Activated CD8-positive, alpha-beta T cell treated with anti-CD3 and anti-CD28 coated beads, Interleukin-2, amount 10 ng/mL, durations not matched to agents 7 days and 5 days (primary cell): ENCODE measurements at places on chromosomes 3 and 15.

- no peaks in the 10 kb centered on the region for H3K36me3 ChIP-seq
- DNase-seq = no peak
- peaks cover 4% of the 10 kb centered on the region for H3K27me3 ChIP-seq
- H3K4me1 ChIP-seq = peaks cover 4% of the 10 kb centered on the region
- no peak overlapping the region for H3K27ac ChIP-seq
These were observed 101.0 kb upstream of the THBS1 start for GRCh38 chr15:39479911-39480310.

DNA sequence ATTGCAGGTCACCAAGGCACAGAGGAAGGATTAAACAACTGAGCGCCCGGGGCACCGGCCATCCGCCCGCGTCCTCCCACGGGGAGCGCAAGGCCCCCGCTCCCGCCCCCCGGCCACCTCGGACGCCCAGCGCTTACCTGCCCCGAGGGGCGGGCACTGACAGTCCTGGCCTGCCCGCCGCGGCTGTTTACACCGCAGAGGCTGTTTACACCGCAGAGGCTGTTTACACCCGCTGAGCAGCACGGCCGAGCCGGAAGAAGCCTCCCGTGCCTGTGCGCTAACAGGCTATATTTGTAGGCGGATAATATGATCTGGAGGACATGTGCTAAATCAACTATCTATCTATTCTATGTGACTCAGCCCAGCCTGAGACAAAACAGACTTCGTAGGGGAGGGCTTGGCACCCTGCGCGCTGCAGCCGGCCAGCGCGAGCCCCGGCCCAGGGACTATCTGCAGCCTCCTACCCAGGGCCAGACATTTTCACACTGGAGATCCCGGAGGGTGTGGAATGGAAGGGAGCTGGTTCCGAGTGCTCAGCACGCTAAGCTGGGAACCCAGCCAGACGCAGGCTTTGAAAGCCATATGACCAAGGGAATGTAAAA is at the start of gene LRRC2:
Gene LRRC2, minus strand, starts transcription at position 263 of the 602 bp plus-strand sequence. CDS start 14,711 bp downstream, outside the sequence.
- H3K27ac ChIP-seq = no peak within 1 kb of the TSS
- DNase-seq = peak; percentile 57
- H3K27me3 ChIP-seq = peaks cover 45% of the 10 kb centered on the region
- peaks cover 17% of the 10 kb centered on the region for H3K4me1 ChIP-seq

DNA sequence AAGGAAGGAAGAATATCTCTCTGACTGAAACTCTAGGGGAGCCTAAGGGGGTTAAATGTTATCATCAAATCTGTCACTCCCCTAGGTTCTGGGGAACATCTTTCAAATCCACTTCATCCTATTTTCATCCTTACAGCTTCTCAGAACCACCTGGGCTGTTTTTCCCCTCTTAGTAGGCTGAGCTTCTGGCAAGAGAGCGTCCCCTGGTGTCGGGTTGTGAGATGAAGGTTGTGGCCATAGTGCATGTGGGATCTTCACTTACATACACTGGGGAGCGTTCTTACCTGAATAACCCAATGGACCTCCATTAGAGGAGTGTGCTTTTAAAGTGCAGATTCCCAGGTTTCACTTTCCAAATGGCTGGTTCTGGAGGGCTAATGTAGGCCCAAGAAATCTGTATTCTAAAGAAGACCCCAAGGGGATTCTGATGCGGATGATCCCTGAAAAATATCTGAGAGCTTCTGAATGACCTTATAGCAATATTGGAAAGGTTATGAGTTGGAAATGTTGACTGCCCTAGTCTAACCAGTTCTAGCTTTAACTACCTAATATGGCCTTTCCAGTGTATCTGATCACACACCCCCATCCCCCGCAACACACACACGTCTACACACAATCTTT is 663.7 kb downstream of the AGBL1 start:
- H3K4me3 ChIP-seq = no peak overlapping the region
- no peaks in the 10 kb centered on the region for H3K4me1 ChIP-seq
- peak; percentile 57 for DNase-seq
- H3K27me3 ChIP-seq = no peaks in the 10 kb centered on the region

- H3K27ac ChIP-seq = peak overlapping the region; percentile 88
- H3K4me3 ChIP-seq = peak overlapping the region; percentile 63
- DNase-seq = peak; percentile 26
- H3K36me3 ChIP-seq = peaks cover 20% of the 10 kb centered on the region
- peaks cover 5% of the 10 kb centered on the region for H3K27me3 ChIP-seq
These were observed 50.6 kb upstream of the TBC1D23 start for GRCh38 chr3:100209948-100210771.

- no peak overlapping the region for H3K27ac ChIP-seq
- no peaks in the 10 kb centered on the region for H3K27me3 ChIP-seq
- no peak overlapping the region for H3K4me3 ChIP-seq
- peaks cover 20% of the 10 kb centered on the region for H3K4me1 ChIP-seq
These were observed 9.0 kb downstream of the CLN6 start for GRCh38 chr15:68220489-68220888.

GRCh38 chr3:141011232-141011996 is 39.7 kb upstream of the SPSB4 start:
- H3K36me3 ChIP-seq = no peaks in the 10 kb centered on the region
- H3K4me1 ChIP-seq = peaks cover 12% of the 10 kb centered on the region
- peaks cover 24% of the 10 kb centered on the region for H3K27me3 ChIP-seq
- H3K27ac ChIP-seq = no peak overlapping the region

- no peaks in the 10 kb centered on the region for H3K27me3 ChIP-seq
- DNase-seq = peak; percentile 84
- H3K27ac ChIP-seq = peak overlapping the region; percentile 19
- H3K4me1 ChIP-seq = peaks cover 5% of the 10 kb centered on the region
- H3K4me3 ChIP-seq = no peak overlapping the region
- peaks cover 26% of the 10 kb centered on the region for H3K36me3 ChIP-seq
These were observed 19.0 kb downstream of the ACAA1 start for GRCh38 chr3:38117748-38118420.

- H3K27me3 ChIP-seq = no peaks in the 10 kb centered on the region
- no peaks in the 10 kb centered on the region for H3K4me1 ChIP-seq
- H3K4me3 ChIP-seq = no peak overlapping the region
- no peaks in the 10 kb centered on the region for H3K36me3 ChIP-seq
- no peak overlapping the region for H3K27ac ChIP-seq
- no peak for DNase-seq
These were observed 96.2 kb downstream of the CLSTN2 start for GRCh38 chr3:140031170-140031569.

DNA sequence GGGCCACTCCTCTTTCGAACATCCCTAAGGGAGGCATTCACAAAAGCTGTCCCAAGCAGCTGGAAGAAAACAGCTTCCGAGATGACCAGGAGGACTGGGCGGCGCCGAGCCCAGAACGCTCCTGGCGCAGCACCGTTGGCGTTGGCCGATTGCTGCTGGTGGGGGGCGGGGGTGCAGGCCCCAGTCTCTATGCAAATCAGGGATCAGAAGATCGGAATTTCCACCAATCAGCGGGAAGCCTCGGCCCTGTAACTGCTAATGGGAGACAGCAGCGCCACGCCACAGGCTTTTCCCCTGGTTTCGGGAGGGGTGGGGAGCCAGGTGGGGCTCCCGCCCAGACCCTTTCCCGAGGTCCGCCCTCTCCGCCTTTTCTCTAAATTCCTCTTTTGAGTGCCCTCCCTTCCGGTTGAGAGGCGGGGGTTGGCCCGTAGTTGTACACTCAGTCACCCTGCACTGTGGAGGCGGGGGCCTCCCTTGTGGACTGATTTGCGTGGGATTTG is 27.0 kb downstream of the HMCES start:
- peaks cover 49% of the 10 kb centered on the region for H3K36me3 ChIP-seq
- no peak overlapping the region for H3K27ac ChIP-seq
- H3K4me3 ChIP-seq = no peak overlapping the region
- H3K4me1 ChIP-seq = peaks cover 35% of the 10 kb centered on the region

DNA sequence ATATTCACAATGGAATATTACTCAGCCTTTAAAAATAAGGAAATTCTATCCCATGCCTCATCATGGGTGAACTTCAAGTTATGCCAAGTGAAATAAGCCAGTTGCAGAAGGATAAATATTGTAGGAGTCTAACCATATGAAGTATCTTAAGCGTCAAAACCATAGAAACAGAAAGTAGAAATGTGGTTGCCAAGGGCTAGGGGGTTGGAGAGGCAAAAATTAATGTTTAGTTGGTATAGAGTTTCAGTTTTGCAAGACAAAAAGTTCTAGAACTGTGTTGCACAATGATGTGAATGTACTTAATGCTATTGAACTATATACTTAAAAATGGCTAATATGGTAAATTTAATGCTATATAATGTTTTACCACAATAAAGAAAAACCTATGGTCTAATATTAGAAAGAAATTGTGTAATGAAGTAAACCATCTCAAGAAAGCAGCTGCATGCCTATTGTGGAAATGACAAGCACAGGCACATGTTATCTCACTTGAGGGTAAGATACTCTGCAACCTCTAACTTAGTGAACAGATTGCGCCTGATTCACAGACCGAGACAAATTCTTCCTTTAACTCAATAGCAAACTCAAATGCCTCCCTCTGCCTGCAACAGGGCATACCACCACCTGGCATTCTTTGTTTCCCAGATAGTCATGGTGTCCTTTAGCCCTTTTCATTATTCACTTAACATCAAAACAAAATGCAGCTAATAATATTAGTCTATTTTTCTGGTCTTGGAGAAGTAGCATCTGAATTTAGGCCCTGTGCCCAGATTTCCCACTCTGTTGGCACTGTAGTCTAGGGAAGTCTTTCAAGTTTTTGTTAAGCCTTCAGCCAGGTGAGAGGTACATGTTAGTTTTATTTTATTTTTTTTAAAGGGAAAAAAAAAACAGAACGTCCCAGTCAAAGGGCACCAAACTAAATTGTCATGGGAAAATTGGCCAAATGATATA is 80.2 kb upstream of the ACP3 start:
- no peak overlapping the region for H3K4me3 ChIP-seq
- H3K27me3 ChIP-seq = peaks cover 4% of the 10 kb centered on the region
- H3K36me3 ChIP-seq = no peaks in the 10 kb centered on the region
- no peaks in the 10 kb centered on the region for H3K4me1 ChIP-seq

- DNase-seq = no peak
- peaks cover 12% of the 10 kb centered on the region for H3K4me1 ChIP-seq
- no peak overlapping the region for H3K27ac ChIP-seq
- no peak overlapping the region for H3K4me3 ChIP-seq
These were observed 4.4 kb upstream of the IDH2 start for GRCh38 chr15:90106522-90107117.

- H3K27ac ChIP-seq = no peak overlapping the region
- H3K4me3 ChIP-seq = no peak overlapping the region
- H3K4me1 ChIP-seq = no peaks in the 10 kb centered on the region
- H3K36me3 ChIP-seq = no peaks in the 10 kb centered on the region
- H3K27me3 ChIP-seq = peaks cover 2% of the 10 kb centered on the region
- no peak for DNase-seq
These were observed 40.2 kb upstream of the UBE2E2 start for GRCh38 chr3:23162934-23163333.

GRCh38 chr3:25592510-25592968 is 72.2 kb downstream of the TOP2B start:
- no peaks in the 10 kb centered on the region for H3K4me1 ChIP-seq
- no peak for DNase-seq
- no peaks in the 10 kb centered on the region for H3K27me3 ChIP-seq

DNA sequence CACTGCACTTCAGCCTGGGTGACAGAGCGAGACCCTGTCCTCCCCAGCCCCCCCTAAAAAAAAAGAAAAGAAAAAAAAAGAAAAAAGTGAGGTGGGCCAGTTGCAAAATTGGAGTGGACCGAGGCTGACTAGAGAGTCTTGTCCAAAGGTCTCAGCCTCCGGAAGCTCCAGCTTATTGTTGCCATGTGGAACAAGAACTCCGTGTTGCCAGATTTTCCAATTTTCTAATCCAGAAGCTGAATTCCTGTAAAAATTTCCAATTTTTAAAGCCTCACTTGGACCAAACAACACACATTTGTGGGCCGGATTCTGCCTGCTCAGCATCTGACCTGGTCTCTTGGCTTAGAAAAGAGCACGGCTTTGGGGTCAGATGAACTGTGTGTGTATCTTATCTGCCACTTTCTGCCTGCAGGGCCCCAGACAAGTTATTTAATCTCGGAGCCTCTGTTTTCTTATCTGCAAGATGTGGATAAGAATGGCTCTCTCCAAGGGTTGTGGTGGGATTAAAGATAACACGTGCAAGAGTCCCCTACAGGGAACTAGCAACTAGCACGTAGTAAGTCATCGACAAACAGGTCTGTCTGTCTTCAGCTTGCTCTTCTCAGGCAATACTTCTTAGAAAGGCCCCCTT is 73.7 kb upstream of the TLE3 start:
- H3K4me3 ChIP-seq = no peak overlapping the region
- DNase-seq = no peak
- no peak overlapping the region for H3K27ac ChIP-seq

DNA sequence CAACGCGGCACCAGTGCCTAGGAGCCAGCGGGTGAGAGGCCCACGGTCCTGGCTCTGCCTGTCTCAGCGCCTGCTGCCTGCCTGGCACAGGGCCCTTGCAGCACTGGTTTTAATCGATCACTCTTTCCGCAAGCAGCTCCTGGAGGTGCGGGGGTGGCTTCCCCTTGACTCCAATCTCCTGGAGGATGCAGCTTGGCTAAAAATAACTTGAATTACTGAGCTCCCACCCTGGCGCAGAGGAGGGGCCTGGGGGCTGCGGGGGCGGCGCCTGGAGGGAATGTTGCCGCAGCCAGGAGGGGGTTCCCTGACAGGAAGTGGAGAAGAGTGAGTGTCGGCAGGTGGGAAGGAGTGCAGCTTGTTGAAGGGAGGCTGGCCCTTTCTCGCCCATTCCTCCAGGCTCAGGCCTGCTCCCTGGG is 9.9 kb upstream of the RPL29 start:
- H3K27ac ChIP-seq = no peak overlapping the region
- H3K4me3 ChIP-seq = no peak overlapping the region
- peaks cover 19% of the 10 kb centered on the region for H3K4me1 ChIP-seq

DNA sequence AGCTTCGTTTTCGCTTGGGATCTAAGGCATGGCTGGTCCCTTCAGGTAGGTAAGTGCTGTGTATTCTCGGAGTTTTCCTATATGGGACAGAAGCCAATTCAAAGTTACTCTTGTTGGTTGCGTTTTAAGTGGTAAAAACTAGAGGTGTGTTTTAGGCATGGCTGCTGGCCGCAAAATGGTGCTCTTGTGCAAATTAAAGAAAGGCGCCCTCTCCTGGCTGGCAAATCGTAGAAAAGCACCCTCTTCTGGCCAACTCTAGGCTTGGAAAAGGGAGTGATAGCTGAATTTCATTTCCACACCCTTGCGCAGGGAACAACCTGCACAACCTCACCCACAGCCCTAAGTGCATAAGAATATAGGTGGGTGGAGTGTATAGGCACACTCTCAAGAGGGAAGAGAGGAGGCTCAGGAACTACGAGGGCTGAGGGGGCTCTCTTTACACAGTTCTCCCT is 23.5 kb downstream of the DRD3 start:
- H3K36me3 ChIP-seq = no peaks in the 10 kb centered on the region
- H3K4me1 ChIP-seq = peaks cover 6% of the 10 kb centered on the region

GRCh38 chr3:184351511-184352148 is 9.8 kb downstream of the CLCN2 start:
- H3K4me3 ChIP-seq = no peak overlapping the region
- H3K27ac ChIP-seq = no peak overlapping the region
- peaks cover 6% of the 10 kb centered on the region for H3K4me1 ChIP-seq
- H3K36me3 ChIP-seq = no peaks in the 10 kb centered on the region
- no peaks in the 10 kb centered on the region for H3K27me3 ChIP-seq

GRCh38 chr3:183904833-183905780 is 20.4 kb upstream of the PARL start:
- H3K27ac ChIP-seq = no peak overlapping the region
- H3K27me3 ChIP-seq = no peaks in the 10 kb centered on the region
- H3K36me3 ChIP-seq = no peaks in the 10 kb centered on the region
- DNase-seq = no peak

GRCh38 chr3:140956058-140956835 is 14.6 kb downstream of the SLC25A36 start:
- H3K4me1 ChIP-seq = peaks cover 3% of the 10 kb centered on the region
- no peak overlapping the region for H3K27ac ChIP-seq
- DNase-seq = no peak

- peaks cover 4% of the 10 kb centered on the region for H3K4me1 ChIP-seq
- H3K4me3 ChIP-seq = no peak overlapping the region
- H3K27ac ChIP-seq = no peak overlapping the region
- DNase-seq = peak; percentile 65
- H3K27me3 ChIP-seq = peaks cover 17% of the 10 kb centered on the region
These were observed 15.1 kb upstream of the TCAIM start for GRCh38 chr3:44323341-44323955.
